ENCODE measurements at places on chromosomes 4 and X.
A peak's percentile ranks its signal among the peaks of the same experiment; 100 is the strongest.

DNA sequence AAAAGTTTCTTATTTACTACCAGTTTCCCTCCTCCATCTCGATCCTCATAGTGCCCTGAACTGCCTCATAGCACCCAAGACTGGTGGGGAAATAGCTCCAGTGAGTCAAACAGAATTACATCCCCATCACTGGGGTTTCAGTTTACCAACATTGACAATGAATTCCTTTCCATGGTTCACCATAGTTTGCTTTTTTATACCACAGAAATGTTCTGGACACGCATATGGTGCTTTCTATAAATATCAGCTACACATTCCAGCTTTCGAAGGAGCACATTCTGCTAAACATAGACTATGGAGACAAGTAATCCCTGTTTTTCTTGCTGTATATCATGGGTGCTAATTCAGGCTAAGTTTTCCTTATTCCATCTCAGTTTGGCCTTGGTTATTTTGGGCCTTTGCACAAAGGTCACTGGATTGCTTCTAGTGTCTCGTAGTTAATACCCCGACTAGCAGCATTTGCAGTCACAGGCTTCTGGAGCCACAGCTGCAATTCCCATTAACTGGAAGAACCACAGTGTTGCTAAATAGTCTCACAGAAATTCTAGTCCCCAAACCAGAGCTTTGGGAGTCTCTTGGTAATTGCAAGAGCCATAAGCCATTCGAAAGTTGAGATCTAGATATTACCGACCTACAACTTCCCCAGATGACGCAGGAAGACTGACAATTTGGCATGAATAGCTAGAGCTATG lies 53.4 kb upstream of the TRPC3 start:
- no peak overlapping the region for H3K4me3 ChIP-seq
- H3K27me3 ChIP-seq: peaks cover 6% of the 10 kb centered on the region
- H3K36me3 ChIP-seq: no peaks in the 10 kb centered on the region
- H3K4me1 ChIP-seq: peaks cover 4% of the 10 kb centered on the region
- ATAC-seq: no peak

DNA sequence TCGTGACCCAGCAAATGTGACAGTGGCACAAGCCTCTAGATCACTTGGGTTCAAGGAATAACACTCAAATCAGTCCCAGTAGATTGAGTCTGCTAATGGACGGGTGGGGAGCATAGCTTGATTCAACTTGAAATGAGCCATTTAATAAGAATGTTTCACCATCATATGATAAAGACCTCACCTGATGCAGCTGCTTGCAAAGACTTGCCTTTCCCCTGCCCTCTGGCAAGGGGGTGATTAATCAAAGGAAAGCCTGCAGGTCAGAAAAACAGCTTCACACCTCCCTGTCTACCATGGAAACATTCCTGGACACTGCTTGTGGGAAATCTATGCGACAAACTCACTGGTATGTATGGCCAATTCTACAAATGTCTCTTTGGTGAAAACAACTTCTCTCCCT lies 54.5 kb downstream of the CD99L2 start:
- peaks cover 9% of the 10 kb centered on the region for H3K4me1 ChIP-seq
- no peaks in the 10 kb centered on the region for H3K36me3 ChIP-seq
- H3K27me3 ChIP-seq: no peaks in the 10 kb centered on the region
- no peak overlapping the region for H3K27ac ChIP-seq

GRCh38 chr4:14783011-14783877 lies 219.0 kb upstream of the CPEB2 start:
- no peaks in the 10 kb centered on the region for H3K36me3 ChIP-seq
- peak; percentile 94 for ATAC-seq
- peaks cover 8% of the 10 kb centered on the region for H3K4me1 ChIP-seq
- peak overlapping the region; percentile 91 for H3K27ac ChIP-seq

DNA sequence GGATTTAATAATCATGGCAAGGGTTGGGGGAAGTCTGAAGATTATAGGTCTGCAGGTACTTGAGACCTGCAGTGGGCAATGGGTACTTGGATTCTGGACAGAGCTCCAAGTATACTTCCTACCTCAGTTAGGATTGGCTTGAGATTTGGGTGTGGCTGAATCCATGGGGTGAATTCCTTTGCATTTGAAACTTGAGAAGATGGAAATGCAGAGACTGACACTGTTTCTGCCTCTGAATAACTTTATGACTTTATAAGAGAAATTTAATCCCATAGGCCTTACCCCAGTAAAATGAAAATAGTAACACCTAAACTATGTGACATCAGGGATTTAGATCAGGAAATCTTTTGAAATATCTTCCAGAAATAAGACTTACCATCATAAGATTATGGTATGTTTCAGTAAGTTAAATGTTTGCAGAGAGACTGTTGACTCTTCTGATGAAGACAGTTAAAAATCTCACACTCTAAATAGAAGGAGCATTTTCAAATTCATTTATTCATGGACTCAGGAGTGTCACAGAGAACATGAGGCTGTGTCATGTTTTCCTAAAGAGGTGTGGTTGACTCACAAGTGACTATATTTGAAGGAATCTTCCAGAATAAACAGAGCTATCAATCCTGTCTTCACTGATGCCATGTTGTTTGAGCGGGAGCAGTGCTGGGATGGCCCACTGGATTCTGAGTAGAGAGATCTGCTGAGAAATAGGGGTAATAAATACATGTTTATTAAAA lies 513.5 kb upstream of the NR3C2 start:
- ATAC-seq: no peak
- H3K36me3 ChIP-seq: no peaks in the 10 kb centered on the region
- H3K4me3 ChIP-seq: no peak overlapping the region
- H3K27me3 ChIP-seq: no peaks in the 10 kb centered on the region
- H3K27ac ChIP-seq: no peak overlapping the region
- H3K4me1 ChIP-seq: no peaks in the 10 kb centered on the region

- H3K27me3 ChIP-seq: peaks cover 47% of the 10 kb centered on the region
- H3K36me3 ChIP-seq: no peaks in the 10 kb centered on the region
These were observed 111.6 kb downstream of the DHX15 start for GRCh38 chr4:24472514-24473308.

GRCh38 chr4:100420571-100420970 lies 97.3 kb downstream of the EMCN start:
- no peak for ATAC-seq
- no peaks in the 10 kb centered on the region for H3K4me1 ChIP-seq
- H3K36me3 ChIP-seq: no peaks in the 10 kb centered on the region
- H3K27me3 ChIP-seq: peaks cover 9% of the 10 kb centered on the region
